MCF 10A (cell line): ENCODE measurements at places on chromosomes 2 and 18.

DNA sequence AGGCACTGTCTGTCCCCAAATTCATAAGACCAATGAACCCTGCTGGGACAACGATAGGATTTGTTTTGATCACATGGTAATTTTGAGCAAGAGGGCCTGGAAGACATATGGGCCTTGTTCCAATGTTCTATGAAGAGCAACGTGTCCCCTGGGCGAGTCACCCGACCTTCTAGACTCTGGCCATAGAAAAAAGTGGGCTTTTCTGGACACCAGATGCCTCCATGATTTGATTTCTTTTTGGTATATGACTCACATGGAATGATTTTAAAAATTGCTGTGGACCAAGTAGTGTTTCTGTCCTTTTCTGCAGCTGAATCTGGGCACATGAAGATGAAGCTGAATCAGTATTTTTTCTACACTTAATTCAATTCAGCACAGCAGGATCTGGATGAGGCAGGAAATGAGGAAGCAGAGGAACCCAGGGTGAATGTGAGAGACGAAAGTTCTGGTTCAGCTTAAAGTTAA, 104.9 kb downstream of the CDC42EP3 start:
- DNase-seq = peak; percentile 31

DNA sequence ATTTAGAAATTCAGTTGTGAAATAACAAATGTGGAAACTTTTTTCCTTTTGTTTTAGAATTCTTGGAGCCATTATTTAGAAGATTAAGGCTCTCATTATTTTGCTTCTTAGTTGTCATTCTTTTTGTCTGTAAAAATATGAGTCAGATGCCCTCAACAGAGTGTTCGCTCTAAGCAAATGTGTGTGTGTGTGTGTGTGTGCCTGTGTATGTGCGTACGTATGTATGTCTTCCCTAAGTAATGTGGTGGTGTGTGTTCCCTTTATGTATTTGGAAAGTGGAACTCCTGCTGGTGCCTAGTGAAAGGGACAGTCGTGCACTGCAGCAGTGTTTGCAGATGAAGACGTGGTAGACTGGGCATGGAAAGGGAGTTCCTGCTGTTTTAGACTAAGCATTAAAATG, 27.5 kb downstream of the ZNF407 start:
- DNase-seq = no peak

GRCh38 chr2:49832555-49832954, 678.2 kb upstream of the FSHR start:
- DNase-seq = no peak

- peak; percentile 30 for DNase-seq
These were observed 14.6 kb downstream of the ASAP2 start for GRCh38 chr2:9221223-9221622.

DNA sequence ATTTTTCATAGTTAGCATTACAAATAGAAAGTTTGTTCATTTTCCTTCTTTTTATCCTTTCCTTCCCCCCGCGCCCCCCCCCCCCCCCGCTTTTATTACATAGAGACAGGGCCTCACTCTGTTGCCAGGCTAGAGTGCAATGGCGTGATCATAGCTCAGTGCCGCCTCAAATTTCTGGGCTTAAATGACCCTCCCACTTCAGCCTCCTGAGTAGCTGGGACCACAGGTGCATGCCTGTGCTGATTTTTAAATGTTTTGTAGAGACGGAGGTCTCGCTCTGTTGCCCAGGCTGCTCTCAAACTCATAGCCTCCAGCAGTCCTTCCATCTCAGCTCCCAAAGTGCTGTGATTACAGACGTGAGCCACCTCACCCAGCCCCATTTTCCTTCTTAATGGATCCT, 91.2 kb upstream of the ALPP start:
- no peak for DNase-seq

DNA sequence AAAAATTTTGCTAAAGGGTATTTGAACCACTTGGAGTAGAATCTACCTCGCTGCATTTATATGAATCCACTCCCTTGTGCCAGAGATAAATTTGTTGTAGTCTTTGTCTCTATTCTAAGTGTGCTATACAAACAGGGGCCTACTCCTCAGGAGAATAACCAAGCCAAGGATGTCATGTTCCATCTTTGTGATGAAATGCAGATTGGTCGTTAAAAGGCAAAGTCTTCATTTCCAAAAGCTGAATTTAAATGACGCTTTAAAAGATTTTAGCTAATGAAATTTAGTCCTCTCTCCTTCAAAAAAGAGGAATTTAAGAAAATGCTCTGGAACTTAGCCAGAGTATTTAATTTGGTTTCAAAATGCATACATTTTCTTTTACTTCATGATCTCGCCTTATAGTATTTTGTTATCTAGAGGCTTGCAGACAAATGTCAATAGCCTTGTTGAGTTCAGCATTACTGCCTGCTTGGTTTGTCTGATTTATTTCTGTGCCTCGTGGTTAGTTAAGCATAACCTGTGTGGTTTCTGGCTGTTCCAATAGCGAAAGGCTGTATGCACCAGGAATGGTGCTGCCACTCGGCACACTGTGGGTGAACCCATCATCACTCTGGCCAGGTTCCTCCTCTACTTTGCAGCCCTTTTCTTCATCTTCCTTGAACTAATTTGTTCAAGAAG, 417.6 kb downstream of the ZNF521 start:
- no peak for DNase-seq

DNA sequence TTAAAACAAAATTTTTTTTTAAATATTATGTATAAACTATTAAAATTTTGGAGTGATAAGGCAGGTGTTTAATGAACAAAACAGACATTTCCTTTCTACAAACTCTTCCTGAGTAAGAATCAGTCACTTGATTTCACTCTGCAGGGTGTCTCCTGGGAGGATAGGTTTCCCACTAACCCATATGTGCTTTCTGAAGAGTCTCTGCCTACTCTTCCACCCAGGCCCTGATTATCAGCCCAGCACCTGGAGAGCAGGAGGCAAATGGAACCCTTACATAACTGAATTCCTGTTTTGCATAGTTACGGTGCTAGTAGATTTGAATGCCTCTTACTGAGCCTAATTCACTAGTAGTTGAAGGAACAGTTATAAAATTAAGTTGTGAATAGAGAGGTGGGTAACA, 1718.6 kb downstream of the SUCLG1 start:
- DNase-seq = no peak

DNA sequence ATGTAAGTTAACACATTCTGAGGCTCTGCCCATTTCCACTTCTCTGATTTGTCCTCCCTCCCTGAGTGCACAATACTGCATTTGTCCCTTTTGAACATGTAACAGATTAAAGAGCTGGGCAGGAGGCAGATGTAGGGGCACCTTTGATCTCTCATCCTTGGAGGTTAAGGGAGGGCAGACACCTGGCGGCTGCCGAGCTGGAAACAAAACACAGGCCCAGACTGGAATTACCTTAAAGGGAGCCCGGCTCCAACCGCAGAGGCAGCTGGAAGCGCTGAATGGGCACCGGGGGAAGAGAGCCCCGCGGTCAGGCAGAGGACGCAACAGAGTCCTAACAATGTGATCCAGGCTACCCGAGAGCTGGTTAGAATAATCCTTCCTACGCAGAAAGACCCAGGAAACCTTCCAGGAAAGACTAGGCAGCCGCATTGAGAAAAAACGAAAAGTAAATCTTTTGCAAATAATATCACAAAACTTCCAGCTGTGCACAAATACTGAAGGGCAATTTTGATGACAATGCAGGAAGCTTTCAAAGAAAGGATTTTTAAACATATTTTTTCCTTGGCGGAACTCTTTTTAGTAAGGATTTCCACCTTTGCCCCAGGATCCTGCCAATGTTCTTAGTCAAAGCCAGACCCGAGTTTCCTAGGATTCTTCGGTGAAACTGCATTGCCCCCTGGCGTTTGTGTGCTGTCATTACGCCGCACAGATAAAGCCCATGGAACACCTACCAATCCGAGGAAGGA, 216.0 kb downstream of the TGIF1 start:
- DNase-seq = peak; percentile 91

GRCh38 chr2:144358979-144359541, 160.9 kb downstream of the ZEB2 start:
- peak; percentile 40 for DNase-seq

- no peak for DNase-seq
These were observed 327.8 kb downstream of the CPS1 start for GRCh38 chr2:210884227-210884626.

GRCh38 chr18:12041561-12041960, 52.1 kb upstream of the ANKRD62 start:
- DNase-seq = peak; percentile 75

GRCh38 chr2:33241072-33241471, 235.4 kb upstream of the RASGRP3 start:
- DNase-seq = no peak

DNA sequence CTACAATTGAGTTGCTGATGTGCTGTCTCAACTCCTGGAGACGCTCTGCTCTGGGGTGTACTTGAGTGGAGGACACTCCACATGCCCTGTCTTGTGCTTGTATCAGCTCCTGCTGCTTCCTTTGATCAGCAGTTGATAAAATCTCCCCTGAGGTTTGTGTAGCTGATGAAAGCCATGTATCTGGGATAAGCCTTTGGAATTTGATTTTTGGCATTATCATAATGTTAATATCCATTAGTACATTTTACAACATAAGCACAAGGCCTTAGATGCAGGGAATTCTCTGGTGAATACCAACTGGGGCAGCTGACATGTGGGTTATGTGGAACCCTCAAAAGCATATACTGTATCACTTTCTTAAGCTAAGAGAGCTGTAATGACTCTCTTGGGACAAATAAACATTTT, 222.7 kb upstream of the ITGA4 start:
- DNase-seq = no peak

DNA sequence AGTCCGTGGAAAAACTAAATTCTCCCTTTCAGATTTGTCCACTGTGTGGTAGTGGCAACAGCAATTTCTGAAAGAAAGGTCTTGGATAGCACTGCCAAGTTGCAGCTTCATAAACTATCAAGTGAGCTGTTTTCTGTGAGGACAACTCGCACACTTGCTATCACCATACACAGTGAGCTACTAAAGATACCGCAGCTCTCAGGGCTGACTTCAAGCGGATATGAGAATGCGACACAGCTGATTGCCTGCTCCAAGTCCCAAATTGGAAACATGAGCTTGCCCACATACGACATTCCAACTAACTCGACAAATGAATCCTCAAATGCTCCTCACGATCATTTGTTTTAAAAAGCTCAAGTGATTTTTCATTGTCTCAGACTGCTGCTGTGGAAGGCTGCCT, 46.2 kb downstream of the E2F6 start:
- no peak for DNase-seq

DNA sequence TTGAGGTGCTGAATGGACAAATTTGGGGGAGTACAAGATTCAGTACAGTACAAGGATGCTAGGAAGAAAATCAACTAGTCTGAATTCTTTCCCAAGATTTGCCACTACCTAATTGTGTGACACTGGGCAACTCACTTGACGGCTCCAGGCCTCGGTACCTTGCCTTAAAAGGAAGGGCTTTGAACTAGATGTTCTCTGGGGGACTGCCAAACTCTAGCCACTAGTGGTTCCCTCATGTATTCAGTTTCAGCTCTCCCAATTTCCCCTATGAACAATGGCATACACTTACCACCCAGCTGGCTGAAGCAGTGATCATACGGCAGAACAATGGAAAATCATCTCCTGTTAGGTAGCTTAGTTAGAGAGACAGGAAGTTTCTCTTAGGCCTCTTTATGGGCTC, 73.4 kb downstream of the VWC2L start:
- no peak for DNase-seq

GRCh38 chr2:171287611-171288010, 126.9 kb upstream of the TLK1 start:
- no peak for DNase-seq

DNA sequence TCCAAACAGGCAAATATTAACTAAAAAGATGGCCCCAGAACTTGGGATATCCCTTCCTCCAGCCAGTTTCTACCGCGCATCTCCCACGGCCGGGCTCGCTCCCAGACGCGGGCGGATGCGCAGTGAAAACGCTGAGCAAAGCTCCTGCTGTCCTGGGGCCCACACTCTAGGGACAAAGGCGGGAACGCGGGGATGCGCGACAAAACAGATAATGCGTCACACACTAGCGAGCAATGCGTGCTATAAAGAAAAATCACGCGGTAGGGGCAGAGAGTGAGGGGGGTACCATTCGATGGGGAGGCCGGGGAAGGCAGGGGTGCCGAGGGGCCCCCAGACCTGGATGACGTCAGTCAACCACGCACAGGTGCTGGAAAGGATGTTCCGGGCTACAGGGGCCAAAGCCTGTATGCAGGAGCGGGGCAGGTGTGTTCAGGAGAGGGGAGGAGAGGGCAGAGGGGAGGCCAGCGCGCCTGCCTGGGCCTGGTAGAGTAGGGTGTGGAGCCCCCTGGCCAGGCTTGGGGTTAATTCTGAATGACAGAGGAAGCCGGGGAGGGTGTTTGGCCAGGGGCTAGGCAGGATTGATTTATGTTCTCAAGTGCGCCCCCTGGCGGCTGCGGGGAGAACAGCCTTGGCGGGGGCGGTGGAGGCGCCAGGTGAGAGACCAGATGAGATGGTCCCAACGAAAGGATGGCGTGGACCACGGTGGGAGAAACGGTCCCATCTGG, 14.9 kb upstream of the ITM2C start:
- DNase-seq = peak; percentile 55

DNA sequence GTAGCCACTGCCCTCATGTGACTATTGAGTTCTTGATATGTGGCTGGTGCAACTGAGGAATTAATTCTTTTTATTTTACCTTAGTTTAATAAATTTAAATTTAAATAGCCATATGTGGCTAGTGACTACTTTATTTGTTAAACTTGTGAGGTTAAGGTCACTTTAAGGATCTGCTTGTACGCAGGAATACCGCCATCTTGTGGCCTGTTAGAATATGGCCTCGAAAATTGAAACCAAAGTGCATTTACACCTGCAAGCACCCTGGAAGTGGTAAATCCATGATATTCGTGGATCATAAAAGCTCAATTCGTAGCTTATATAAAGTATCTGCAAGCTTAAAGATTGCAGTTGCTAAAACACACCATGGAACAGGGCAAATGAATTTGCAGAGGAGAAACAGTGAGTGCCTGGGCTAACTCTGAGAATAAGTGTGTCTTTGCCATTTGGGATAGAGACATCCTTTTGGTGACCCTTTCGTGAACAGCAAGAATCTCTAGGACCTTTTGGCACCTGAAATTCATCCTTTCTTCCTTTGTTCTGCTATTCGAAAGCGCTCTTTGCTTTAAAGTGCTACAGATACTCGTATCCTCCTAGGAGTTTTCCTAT, 59.9 kb upstream of the REG3A start:
- peak; percentile 40 for DNase-seq

- no peak for DNase-seq
These were observed 87.3 kb downstream of the ACTR3 start for GRCh38 chr2:113977060-113977659.

- no peak for DNase-seq
These were observed 10.7 kb upstream of the GALNT3 start for GRCh38 chr2:165804719-165805118.
